ENCODE measurements at places on chromosomes 6 and 20. TPM values are rescaled to one million over a fixed set of nuclear protein-coding genes. Genes with fewer than 3 reads are reported as not detected.

DNA sequence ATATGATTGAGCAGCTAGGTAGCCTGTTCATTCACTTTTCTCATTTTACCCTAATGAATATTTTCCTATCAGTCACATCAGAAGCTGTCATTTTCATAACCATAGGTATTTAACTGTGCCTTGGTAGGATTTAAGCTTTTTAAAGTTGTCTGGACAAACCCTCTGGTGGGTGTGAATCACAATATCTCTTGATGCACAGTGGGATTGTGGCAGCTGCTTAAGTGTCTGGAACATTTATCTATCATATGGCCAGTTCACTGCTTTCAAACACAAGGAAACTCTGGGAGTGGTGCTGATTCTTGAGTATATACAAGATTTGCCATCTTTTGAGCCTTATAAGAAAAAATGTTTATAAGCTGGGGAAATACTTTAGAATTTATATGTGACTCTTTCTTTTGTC is 87.0 kb upstream of the SUPT3H start:
- no peak for DNase-seq

DNA sequence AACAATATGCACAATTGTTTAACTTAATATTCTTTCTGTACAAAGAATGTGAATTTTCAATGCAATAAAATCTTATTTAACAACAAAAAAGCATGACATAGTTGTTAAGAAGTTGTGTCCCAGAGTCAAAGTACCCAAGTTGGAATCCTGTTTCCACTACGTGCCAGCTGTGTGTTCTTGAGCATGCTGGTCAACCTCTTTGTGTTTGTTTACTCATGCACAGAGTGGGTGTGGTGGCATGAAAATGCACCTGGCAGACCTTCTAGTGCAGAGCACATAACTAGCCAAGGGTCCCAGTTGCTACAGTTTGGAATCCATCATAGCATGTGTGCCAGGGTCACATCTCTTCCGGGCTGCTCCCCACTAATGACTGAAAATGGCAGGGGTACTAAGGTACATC is 24.7 kb upstream of the MOCS1 start:
- no peak for DNase-seq

DNA sequence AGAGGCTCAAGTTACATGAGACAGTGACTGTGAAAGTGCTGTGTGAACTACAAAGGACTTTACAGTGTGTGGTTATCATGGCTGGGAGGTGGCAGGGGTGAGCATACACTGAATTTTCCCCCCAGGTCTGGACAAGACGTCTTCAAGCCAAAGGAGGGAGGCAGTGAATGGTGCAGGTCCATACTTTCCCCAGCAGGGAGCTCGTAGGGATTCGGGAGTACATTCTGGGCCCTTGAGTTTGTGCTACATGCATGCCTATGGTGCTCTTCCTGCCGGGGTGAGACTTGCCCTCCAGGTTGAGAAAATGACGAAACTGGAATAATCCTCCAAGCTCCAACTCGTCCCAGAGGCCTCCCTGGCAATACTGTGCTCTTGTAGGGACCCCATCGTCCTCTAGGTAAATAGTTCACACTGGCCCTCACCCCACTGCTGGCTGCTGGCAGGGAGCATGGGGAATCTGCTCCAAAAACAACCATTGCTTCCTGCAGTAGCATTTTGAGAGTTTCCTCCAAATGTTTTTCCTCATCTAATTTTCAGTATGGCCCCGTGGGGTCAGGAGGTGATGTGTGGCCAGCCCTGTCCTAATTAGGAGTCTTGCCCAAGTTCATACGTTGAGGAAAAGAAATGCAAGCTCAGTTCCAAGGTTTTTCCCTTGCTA is 57.6 kb downstream of the ZNF831 start:
- no peak for DNase-seq

DNA sequence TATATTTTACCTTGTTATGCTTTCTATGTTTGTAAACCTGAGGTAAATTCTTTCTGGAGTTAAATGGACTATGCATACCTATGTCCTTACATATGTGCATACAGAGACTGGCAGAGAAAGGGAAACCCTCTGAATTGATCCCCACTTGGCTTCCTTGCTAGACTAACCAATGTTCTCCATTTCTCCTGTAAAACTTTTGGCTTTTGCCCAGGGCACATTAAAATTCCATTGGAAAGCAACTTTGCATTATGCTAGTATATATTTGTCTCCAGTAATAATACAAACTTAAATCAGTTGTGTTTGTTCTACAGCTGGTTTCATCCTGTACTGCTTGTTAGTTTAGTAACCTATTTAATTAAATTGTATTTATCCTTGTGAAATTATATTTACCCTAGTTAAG is 646.0 kb upstream of the MARCKS start:
- no peak for DNase-seq

DNA sequence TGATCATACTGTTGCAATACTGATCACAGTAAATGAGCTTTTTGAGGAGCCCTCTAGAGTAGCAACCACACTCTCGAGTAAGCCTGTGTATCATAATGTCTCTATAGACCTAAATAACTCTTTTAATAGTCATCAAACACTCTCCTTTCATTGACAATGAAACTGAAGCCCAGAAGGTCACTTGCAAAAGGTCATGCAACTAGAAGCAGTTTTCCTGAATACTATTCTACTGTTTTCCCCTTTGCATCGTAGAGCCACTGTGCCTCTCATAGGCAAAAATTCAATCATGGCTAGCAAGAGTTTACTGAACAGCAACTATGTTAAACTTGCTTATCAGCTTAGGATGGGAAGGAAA is 105.3 kb downstream of the HIVEP2 start:
- DNase-seq: no peak

DNA sequence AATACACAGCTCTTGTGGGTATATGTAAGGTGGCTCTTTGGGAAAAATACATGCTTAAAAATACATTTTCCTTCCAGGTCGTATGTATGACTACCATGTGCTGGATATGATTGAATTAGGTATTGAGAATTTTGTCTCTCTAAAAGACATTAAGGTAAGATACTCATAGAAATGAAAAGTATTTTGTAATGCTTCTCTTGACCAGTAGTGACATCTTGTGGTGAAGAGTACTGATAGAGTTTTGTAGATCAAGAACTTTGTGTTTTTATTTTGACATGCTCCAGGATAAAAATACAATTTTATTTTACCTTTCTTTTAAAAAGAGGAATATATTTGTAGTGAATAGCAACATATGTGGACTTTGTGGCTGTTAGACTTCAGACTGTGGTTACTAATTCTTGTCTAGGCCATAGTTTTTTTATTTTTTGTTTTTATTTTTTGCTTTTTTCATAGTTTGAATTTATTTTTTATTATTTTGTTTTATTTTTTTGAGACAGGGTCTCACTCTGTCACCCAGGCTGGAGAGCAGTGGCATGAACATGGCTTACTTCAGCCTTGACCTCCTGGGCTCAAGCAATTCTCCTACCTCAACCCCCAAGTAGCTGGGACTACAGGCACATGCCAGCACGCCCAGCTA is 17.9 kb downstream of the RPF2 start:
- no peak for DNase-seq

GRCh38 chr6:13094781-13095425 is 233.4 kb downstream of the TBC1D7 start:
- no peak for DNase-seq

DNA sequence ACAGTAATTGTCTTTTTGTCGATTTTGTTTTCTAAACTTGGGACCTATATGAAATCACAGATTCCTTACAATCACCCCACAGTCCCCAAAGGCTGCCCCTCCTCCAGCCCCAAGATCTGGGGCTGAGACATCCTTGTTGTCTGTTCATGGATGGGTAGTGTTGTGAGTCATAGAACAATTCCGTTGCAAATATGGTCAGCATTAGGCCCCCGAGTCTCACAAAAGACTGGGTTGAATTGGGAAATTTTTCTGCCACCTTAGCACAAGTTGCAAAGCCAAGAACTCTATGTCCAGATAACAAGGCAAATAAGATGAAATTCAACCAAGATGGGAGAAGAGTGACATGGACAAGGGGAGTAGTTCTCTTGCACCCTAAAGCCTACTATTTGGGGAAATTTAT is 10.5 kb upstream of the TAB2 start:
- no peak for DNase-seq

- no peak for DNase-seq
Observed at GRCh38 chr6:28683945-28684538, 158.4 kb downstream of the GPX5 start.

The BPI gene
- not detected for polyA plus RNA-seq

The MAS1 gene
- 0.03 TPM for polyA plus RNA-seq

The HSPA1B gene
- polyA plus RNA-seq: 169 TPM

Data from left renal cortex interstitium (tissue), 4 donors.